Dermis blood vessel endothelial cell (primary cell): ENCODE measurements at places on chromosomes 13 and 19. TPM values are rescaled to one million over a fixed set of nuclear protein-coding genes. Genes with fewer than 3 reads are reported as not detected.
A peak's percentile ranks its signal among the peaks of the same experiment; 100 is the strongest.

GRCh38 chr13:47085346-47085745 is 188.5 kb upstream of the HTR2A start:
- DNase-seq: no peak

The CD33 gene
- not detected in 2 replicates for total RNA-seq

The DACH1 gene
- 2.9 and 5.1 TPM in 2 replicates for total RNA-seq

The CGB2 gene
- total RNA-seq: not detected in 2 replicates

The ZFP36 gene
- 1.0 and 2.4 TPM in 2 replicates for total RNA-seq

- peak; percentile 72 for DNase-seq
These were observed 2.7 kb upstream of the SNAPC2 start for GRCh38 chr19:7917267-7918061.

GRCh38 chr13:44257796-44258195 is 115.8 kb upstream of the SERP2 start:
- DNase-seq: no peak

DNA sequence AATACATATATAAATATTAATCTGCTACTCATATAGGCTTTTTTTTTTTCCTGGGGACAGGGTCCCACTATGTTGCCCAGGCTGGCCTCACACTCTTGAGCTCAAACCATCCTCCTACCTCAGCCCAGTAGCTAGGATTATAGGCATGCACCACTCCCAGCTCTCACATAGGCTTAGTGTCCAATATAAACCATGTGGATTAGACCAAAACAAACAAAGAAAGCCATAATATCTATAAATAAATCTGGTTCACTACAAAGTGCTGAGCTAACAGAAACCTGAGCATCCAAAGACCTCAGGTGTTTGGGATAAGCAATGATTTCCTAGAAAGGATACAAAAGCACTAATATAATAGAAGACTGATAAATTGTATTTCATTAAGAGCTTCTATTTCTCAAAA is 26.0 kb downstream of the TBC1D4 start:
- no peak for DNase-seq

- DNase-seq: no peak
These were observed 931.6 kb upstream of the MIR17HG start for GRCh38 chr13:90415902-90416301.

The TNPO2 gene
- 25.7 and 31.4 TPM in 2 replicates for total RNA-seq

DNA sequence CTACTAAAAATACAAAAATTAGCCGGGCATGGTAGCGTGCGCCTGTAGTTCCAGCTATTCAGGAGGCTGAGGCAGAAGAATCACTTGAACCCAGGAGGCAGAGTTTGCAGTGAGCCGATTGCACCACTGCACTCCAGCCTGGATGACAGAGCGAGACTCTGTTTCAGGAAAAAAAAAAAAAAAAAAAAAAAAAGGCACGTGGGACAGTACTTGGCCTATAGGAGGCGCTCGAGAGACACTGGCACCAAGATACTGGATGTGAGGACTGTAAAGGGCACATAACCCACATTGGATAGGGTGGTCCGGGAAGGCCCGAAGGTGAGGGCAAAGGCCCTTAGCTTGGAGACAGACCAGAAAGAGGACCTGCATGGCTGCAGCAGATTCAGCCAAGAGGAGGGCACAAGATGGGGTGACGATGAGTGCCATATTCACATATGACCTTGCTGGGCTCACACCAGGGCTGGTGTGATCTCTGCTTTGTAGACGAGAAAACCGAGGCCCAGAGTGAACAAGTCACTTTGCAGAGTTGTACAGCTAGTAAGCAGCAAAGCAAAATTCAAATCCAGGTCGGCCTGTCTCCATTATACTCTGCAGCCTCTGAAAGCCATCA is 89.4 kb downstream of the DPF1 start:
- DNase-seq: peak; percentile 68

DNA sequence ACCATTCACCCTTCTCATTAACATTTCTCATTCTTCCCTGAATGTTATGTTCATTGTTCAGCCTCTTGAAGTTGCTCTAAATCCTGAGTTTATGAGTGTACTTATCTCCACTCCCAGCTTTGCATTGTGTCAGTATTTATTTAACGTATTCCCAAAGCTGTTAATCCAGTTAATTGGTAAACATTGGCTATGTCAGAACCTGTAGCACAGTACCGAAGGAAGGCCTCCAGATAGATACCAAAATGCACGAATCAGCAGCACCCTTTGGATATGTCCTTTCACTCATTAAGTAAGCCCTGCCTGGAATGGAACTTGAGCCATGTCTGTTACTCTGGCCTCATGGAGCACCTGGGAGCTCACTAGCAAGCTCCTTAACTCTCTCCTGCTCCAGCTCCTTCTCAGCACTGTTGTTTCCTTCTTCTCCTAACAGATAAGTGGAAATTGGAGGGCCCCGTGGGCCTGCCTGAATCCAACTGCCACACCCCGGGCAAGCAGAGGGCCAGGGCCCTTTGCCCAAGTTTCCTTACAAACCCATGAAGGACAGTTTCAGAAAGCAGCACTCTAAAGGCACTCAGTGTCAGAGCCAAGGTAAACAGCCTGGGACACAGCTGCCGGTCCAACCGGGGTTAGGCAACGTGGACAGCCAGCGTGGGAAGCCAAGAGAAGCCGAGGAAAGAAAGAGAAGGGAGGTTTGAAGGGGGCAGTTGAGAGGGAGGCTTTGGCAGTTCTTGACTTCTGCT is 155.0 kb upstream of the SERP2 start:
- DNase-seq: no peak

The MUC16 gene
- under 0.01 TPM in 1 of 2 replicates, not detected in the other for total RNA-seq

The PTH2 gene
- not detected in 2 replicates for total RNA-seq

DNA sequence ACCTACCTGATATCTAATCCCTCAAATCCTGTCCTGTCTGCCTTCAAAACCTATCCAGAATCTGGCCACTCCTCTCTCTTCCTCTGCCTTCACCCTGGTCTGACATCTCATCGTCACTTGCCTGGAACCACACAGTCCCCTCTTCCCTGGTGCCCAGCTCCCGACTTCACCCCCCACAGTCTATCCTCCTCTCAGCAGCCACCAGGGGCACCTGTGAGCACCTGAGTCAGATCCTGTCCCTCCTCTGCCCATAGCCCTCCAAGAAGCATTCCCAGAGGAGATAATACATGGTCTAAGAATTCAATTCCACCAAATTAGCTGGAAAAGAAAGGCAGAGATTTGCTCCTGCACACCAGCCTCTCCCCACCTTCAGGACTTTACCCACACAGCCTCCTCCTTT is 48.9 kb downstream of the ZNRF4 start:
- no peak for DNase-seq

DNA sequence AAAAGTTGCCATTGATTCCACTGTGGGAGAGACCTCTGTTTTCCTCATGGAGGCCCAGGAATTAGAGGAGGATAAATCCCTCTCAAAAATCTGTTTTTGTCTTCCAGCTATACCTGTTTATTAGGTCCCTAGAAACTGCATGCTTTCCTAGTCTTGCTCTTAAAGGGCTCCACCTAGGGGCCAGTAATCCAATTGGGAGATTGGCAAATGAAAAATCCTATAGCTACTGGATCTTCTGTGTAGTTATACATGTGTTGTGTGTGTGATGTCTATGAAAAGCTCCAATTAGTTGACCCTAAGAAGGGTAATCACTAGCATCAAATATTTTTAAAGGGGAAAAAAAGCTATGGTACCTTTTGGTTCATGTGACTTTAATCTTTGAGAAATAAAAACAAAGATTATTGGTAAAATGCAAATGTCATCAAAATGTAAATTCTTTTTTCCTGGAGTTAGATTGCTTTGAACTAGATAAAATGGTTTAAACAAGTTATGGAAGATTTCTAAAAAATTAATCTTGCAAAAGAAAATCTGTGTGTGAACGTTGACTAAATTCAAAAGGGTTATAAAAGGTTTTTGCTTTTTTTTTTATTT is 63.4 kb upstream of the C1QTNF9B start:
- peak; percentile 66 for DNase-seq

GRCh38 chr13:46552303-46552682 is 677 bp upstream of the LRCH1 start:
- DNase-seq: no peak

DNA sequence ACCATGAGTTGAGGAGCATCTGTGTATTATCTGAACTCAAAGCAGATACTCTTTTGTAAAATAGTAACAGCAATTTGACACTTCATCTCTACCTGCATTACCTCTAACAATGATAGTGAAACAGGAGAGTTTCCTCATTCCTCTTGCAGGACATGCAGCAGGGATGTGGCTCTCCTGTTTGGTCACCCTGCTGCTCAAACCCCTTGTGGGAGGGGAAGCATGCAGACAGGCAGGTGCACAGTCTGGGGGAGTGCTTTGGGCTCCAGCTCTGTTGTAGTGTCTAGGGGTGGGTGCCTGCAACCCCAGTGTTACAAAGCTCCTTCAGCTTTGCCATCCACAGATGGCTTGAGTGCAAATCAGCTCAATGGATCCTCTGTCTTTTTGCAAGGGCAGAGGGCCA is 827.6 kb downstream of the DACH1 start:
- no peak for DNase-seq

DNA sequence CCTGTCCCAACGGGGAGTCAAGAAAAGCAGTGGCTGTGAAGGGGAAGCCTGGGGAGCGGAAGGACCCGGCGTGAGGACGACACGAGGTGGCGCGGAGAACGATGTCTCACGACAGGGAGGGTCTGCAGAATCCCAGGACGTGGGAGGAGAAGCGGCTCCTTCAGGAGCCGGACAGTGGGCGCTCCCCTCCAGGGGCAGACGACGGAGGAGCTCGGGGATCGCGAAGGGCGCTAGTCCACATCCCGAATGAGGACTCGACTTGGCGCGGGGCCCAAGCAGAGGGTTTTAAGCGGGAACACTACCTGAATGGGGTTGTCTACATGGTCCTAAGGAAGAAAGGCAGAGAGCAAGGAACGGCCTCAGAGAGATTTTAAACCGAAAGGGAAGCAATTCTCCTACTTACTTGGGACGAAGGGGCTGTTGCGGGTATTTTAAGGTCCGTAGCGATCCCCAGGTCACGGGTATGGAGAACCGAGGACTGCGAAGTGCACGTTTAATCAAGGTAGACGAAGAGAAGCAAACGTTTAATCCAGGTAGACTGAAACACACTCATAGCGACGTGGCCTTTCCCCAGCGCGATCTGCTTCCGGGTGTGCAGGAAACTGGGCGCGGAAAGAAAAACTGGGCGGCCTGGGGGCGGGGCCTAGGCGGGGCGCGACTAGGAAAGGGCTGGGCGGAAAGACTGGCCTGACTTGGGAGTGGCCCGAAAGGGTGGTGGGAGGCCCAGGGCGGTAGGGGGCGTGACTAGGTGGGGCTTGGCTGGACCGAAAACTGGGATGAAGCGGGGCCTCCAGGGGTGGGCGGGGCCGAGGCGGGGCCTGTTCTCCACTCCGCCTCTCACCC is at the start of gene ZNF841:
TSS of gene ZNF841 (minus strand) at position 594 of the 843 bp plus-strand sequence. CDS start 10,964 bp downstream, outside the sequence.
- DNase-seq: peak; percentile 95

The RGCC gene
- total RNA-seq: 79.7 and 174 TPM in 2 replicates

The ZNF560 gene
- 0.14 and 0.68 TPM in 2 replicates for total RNA-seq

- no peak for DNase-seq
These were observed 160.4 kb upstream of the PCDH9 start for GRCh38 chr13:67390462-67391086.

The PTPRH gene
- 0.17 and 0.19 TPM in 2 replicates for total RNA-seq

The APOE gene
- total RNA-seq: 4.0 and 7.8 TPM in 2 replicates

DNA sequence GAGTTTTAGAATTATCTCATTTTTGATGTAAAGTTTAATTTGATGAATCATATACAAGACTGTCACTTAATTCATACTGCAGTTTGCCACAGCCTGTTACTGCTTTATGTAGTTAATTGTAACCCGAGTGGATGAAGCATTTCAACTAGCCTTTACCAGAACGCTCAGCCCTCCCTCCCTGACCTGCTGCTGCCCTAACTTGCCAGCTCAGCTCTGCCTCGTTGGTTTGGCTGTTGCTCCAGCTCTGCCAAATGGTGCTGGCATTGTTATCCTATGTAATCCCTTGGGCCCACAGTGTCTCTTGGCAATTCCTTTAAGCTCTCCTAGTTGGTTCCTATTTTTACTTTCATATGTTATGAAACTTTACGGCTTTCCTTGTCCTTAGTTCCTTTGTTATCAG is 113.3 kb downstream of the LMO7 start:
- DNase-seq: no peak

GRCh38 chr13:110137680-110138009 is 169.3 kb downstream of the COL4A1 start:
- DNase-seq: peak; percentile 74

- no peak for DNase-seq
These were observed 41.1 kb upstream of the GAS6 start for GRCh38 chr13:113905018-113905417.

The MCEMP1 gene
- total RNA-seq: not detected in 2 replicates

The ZNF266 gene
- 10.1 and 15.5 TPM in 2 replicates for total RNA-seq

DNA sequence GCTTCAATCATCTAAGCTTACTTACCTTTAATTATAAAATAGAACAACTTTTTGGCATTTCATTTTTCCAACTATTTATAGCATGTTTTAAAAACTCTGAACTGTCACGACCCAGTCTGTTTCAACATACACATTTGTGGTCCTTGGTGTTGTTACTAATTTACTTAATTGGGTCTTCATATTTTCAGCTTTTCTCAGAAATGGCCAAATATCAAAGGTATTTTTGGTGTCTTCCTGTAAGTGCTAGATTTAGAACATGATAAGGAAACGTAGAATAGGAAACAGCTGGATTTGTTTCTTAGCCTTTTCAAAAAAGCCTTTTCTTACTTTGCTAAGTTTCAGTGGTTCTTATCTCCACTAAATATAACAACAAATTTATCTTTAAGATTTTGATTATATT is 11.4 kb downstream of the LPAR6 start:
- peak; percentile 50 for DNase-seq

- DNase-seq: no peak
These were observed 6.0 kb upstream of the TEX30 start for GRCh38 chr13:102779436-102780159.

The GRIK5 gene
- total RNA-seq: 0.05 and 0.17 TPM in 2 replicates

DNA sequence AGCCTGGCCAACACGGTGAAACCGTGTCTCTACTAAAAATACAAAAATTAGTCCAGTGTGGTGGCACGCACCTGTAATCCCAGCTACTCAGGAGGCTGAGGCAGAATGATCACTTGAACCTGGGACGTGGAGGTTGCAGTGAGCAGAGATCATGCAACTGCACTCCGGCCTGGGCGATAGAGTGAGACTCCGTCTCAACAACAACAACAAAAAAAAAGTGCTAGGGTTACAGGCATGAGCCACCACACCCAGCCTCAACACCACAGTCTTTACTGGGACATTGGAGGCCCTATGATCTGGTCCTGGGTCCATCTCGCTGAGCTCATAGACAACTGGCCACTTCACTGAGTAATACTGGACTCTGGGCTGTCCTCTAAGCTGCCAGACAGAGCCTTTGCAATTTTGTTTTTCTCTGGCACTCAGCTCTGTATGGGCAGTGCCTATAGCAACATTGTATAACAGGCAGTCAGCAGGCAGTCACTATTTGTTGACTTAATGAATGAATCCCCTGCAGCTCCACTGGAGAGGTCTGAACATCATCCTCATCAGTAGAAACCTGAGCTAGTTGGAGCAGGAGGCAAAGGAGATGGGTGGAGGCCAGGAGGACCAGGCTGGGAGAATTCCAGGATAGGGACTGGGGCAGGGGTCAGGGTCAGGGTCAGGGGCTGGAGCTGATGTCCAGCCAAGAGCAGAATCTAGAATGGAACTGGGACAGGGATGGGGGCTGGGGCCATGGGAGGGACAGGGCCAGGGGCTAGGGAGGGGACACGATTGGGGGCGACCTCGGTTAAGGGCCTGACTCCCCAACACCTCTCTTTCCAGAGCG is 8.1 kb downstream of the BLOC1S3 start:
- no peak for DNase-seq

The VSTM1 gene
- total RNA-seq: not detected in 2 replicates
